ENCODE measurements at places on chromosomes 3 and 15.

- no peak for DNase-seq
Measured at GRCh38 chr15:51048308-51048707, 46.4 kb downstream of the TNFAIP8L3 start.

DNA sequence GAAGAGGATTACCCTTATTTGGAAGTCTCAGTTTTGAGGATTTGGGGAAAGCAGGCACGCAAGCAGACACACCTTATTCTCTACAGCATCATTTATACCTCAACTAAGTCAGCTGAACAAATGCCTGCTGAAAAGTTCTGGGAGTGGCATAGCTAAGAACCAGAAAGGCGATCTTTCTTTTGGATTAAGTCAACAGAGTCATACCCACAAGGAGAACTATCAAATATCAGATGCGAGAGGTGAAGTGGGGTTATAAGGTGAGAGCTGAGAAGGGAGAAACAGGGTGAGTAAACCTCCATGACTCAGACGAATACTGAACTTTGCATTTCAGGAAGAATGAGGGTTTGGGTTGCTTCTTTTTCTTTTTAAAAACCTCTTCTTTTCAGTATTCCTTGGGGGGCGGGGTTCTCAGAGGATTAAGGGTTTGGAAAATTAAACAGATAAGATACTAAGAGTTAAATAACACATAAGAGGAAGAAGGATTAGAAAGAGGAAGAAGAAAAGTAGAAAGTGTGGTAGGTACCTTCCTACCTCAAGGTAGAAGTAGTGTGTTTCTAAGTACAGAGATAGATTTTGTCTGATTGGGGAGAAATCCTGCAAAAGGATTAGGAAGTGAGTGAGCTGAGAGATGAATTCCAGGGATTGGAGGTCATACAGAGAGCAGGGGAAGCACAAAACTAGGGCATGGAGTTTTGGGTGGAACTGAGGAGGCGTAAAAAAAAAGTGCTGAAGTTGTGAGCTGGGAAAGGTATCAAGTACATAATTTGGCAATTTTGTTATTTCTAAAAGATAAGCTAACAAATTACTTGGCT is 41.3 kb upstream of the ICE2 start:
- DNase-seq = no peak

- DNase-seq = no peak
Measured at GRCh38 chr3:169241991-169242707, 421.4 kb downstream of the MECOM start.

DNA sequence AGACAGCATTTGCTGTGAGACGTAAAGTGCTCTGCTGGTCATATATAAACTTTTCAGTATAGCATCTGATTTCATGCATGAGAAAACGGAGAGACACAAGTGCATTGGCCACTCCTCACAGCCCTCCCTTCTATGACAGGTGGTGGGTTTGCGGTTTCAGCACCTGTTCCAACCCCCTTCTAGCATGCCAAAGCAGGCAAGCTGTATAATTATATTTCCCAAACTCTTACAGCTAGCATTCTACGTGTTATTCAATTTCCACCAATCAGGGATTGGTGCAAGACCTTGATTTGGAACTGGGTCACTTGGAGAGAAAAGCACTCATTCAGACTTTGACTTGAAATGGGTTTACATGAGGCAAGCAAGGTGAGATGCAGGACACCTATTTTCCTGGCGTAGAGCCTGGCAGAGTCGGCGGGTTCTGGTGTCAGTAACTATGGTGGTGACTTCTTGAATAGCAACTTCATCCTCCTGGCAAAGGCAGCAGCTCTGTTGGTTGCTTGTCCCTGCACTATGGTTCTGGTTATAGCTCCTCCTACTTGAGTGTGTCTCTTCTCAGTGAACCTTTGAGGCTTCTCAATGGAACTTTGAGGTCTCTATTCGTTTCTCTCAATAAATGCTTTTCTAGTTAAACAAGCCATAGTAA is 356.5 kb downstream of the TBL1XR1 start:
- no peak for DNase-seq

DNA sequence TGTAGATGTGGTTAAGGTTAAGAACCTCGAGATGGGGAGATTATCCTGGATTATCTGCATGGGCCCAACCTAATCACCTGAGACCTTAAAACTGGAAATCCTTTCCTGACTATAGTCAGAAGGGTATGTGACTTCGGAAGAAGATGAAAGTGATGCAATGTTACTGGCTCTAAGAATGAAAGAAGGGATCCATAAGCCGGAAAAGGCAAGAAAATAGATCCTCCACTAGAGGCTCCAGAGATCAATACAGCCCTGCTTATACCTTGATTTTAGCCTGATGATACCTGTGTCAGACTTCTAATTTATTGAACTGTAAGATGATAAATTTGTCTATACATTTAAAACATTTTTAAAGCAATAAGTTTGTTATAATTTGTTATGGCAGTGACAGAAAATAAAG is 21.5 kb upstream of the GASK1A start:
- DNase-seq = no peak

- no peak for DNase-seq
Measured at GRCh38 chr3:29281344-29282241, 722 bp downstream of the RBMS3 start.

DNA sequence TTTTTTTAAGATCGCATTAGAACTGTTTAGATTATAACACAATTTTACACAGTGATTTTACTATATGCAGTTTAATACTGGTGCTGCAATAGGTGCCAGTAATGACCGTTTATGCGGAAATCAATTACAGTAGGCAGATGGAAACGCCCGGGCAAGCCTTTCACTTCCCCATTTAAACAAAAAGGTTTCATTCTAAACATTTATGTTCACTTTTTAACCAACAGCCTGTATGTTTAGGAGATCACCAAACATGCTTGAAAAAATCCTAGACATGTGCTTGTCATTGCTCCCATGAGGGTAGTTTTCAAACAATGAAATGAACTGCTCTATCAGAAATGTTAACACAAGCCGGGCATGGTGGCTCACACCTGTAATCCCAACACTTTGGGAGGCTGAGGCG is 2.7 kb downstream of the BNIP2 start:
- DNase-seq = no peak

GRCh38 chr15:92077353-92078085 is 224.0 kb downstream of the SLCO3A1 start:
- peak; percentile 52 for DNase-seq

DNA sequence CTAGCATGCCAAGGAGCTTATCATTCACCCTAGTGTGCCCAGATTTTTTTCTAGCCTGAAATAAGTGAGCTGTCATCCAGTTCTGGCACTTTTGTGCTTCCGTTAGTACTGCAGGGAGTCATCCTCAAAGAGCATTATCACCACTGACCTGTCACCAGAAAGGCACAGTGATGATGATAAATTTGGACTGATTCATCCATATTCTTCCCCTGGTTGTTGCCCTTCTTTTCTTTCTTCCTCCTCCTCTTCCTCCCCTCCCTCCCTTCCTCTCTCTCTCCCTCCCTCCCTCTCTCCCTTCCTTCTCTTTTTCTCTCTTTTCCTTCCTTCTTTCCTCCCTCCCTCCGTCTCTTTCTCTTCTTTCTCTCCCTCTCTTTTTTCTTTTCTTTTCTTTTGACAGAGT is 21.3 kb downstream of the SLC35G2 start:
- DNase-seq = no peak

DNA sequence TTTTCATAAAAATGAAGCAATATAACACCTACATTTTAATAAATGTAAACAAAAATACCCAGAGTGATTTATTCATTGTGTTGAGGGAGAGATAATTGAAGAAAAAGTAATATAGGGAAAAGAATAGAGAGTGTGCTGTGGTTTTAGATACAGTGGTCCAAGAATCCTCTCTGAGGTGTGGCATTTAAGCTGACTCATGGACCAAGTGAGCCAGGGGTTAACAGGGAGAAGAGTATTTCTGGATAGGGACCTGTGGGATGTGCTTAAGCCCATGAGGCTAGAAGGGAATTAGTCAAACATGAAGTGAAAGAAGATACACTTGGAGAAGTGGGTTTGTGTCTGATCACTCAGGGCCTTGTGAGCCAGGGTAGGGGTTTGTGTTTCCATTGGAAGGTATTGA is 680.7 kb upstream of the GRM7 start:
- no peak for DNase-seq

DNA sequence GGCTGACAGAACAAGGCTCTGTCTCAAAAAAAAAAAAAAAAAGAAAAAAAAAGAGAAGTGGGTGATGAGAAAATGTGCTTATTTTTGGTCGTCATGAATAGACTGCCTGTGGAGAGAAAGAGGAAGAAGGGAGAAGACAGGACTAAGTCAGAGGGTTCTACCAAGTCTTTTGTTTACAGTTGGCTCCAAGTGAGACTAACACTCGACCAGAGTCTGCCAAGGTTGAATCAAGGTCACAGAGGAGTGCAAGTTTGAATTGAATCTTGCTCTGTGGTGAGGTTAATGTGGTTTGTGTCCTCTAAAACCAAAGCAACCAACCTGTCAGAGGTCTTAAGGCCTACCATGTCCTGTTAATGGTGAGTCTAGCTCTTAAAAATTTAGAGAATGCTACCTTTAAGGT is 334.1 kb upstream of the GRM7 start:
- DNase-seq = no peak

DNA sequence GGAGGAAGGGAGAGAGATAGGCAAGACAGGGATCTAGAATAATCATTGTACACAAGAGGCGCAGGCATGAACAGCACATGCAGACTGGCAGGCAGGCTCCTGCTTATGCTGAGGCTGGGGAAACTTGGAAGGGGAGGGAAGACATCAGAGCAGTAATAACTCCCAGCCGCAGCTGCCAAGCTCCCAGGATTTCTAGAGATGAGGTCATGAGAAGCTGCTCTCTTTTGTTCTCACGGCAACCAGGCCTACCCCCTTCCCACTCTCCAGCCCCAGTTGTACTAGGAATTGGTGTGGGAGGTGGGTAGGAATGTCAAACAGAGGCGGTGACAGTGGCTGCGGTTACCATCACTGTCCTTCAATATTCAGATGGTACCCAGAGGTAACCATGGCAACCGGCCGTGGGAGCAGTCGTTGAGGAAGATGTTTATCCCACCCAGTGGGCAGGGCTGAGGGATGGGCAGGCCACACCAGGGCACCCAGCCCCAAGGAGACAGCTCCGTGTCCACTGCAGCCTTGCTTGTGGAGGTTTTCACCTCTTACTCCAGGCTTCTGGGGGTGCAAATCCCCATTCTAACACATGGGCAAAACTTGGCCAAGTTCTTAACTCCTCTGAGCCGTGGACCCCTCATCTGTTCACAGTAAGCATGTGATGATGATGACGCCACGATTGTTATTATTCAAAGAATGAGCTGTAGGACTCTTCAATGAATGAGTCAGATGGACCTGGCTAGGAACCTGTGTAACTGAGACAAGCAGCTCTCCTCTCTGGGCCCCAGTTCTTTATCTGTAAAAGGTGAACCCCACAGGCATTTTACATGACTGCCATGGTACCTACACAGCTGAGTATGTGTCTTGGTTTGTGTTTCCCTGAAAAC is 360.8 kb upstream of the PROK2 start:
- DNase-seq = peak; percentile 30

DNA sequence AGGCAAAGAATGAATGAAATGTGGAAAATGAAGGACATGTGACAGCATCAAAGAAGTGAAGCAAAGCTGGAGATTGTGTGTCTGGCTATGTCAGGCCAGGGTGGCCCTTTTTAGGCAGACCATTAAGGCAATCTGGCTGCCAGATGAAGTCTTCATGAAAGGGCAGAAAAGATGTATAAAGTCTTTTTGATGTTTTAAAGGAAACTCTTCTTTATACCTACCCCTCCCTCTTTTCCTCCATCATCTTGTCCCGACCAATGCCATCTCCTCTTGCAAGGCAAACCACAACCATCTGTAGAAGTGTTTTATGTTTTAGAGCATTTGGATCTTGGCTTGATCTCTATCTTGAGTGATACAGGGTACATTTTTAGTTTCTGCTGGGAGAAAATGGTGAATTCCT is 259.2 kb downstream of the LSAMP start:
- no peak for DNase-seq

DNA sequence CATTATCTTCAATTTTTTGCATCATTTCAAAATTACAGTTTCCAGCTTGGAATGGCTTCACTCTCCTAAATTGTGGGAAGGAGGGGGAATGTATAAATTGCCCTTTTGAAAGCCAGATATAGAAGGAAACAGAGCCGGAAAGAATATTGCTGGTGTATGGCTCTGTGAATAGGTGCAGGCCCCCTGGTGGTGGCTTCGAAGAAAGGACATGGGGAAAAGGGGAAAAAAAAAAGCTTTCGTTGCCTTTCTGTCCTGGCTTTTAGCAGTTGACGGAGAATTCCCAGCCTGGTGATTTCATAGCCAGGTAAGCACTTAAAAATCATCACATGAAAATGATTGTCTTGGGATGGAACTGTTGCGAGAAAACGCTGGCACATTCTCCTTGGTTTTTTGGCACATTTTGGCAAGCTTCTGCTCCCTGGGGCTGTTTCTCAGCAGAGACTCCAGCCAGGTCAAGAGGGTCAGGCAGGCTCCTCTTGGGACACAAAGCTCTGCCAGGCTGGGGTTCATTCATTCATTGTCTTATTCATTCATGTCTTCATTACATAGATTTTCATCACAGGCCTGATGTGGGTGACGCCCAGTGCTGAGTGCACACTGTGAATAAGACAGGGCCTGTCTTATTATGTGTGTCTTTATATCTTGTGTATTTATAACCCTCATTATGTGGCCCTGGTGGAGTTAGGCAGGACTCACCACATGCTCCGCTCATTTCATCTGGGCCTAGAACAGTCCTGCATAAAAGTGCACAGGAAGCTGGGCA is 300.0 kb upstream of the TPM1 start:
- DNase-seq = peak; percentile 99

DNA sequence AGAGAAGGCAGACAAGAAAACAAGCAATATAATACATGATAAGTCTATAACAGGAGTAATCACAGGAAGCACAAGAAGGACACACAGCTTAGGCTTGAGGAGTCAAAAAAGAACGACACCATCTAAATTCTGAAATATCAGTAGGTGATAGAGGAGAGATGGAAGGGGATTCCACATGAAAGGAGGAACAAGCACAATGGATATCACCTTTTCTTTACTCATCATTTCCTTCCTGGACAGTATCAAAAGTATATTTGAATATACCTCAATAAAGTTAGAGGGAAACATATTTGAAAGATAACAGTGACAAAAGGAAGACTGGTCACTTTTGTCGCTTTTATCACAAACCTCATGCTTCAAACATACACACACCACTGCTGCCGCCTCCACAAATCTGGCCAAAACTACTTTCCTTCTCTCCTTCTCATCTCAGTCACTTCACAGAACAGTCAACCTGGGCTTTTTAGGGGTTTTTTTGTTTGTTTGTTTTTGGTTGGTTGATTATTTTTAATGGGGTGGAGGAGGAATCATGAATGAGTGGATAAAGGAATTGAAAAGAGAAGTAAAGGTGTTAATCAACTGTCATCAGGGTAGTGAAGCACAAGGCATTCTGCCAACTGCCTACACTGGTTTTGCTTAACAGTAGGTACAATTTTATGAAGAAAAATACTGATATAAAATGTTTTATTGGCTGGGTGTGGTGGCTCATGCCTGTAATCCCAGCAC is 18.5 kb downstream of the DENND4A start:
- no peak for DNase-seq

DNA sequence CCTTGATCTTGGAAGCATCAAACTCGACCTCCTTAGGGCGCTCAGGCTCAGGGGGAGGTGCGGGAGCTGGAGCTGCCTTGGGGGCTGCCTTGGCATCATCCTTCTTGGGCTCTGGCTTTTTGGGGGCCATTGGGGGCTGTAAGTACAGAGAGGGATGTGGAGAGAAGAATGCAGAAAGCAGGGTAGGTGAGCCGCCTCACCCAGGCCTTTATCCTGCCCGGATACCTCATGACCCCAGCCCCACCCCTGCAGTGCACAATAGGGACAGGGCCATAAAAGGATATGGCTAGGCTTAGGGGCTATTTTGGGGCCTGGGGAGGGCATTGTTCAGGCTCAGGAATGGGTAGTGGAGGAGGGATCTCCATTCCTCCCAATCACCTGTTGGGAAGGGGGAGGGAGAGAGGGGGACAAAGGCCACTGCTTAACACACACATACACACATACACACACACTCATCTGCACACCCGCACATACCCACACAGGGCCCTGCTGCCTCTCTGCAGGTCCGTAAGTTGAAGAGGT is at the start of gene MYL3:
Gene MYL3, minus strand, starts transcription at position 184 of the 522 bp plus-strand sequence. Its CDS starts 54 bp downstream, at position 130.
- DNase-seq = no peak
